ENCODE measurements at places on chromosomes 7 and 10.
A peak's percentile ranks its signal among the peaks of the same experiment; 100 is the strongest.

- no peak for DNase-seq
Observed at GRCh38 chr10:31678139-31678536, 250.5 kb downstream of the ARHGAP12 start.

GRCh38 chr7:86980223-86980622 is 79.2 kb downstream of the ELAPOR2 start:
- no peak for DNase-seq

DNA sequence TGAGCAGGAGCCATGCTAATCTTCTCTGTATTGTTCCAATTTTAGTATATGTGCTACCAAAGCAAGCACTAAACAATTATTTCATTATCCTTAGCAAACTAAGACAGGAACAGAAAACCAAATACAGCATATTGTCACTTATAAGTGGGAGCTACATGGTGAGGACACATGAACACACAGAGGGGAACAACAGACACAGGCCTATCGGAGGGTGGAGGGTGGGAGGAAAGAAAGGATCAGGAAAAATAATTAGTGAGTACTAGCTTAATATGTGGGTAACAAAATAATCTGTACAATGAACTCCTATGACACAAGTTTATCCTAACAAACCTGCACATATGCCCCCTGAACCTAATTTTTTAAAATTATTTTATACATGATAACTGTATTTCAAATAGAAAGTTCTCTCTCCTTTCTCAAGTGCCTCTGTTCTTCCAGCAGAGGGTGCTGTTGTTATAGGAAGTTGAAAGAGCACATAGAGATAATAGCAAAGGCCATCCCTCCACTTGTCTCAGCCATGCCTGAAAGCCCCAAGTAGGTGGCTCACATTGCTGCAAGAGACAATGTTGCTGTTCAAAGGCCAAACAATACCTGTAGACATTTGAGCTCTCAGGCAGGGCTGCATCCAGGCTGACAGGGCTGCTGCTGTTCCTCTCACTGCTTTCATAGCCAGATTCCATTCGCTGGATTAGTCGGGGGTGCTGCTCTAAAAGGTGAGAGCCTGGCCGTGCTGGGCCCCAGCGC is 33.4 kb upstream of the PPP3CB start:
- peak; percentile 50 for DNase-seq

- no peak for DNase-seq
Observed at GRCh38 chr10:1115607-1115955, 59.4 kb downstream of the WDR37 start.

GRCh38 chr7:33251301-33251700 is 121.9 kb downstream of the BBS9 start:
- DNase-seq: no peak
